ENCODE measurements at places on chromosomes 2 and 18.
A peak's percentile ranks its signal among the peaks of the same experiment; 100 is the strongest.

GRCh38 chr18:39487932-39488331 is 1922.3 kb upstream of the CELF4 start:
- no peak for DNase-seq

DNA sequence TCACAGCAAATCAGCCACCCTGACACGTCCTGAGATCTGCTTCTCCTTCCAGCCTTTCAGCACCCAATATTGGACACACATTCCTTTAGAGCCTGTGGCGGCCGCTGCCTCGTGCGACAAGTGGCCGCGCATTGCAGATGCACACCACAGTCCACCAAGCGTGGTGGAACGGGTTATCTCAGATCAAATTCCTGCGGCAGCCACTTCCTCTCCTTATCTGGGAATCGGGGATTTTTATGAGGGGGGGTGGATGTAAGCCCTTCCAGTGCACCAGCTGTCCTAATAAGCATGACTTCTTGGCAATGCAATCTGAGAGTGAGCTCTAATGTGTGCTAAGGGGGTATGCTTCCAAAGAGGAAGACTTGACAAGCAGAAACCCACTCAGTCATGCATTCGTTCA is 18.3 kb upstream of the BMP10 start:
- no peak for DNase-seq

GRCh38 chr2:223835701-223836532 is 1.5 kb downstream of the AP1S3 start:
- peak; percentile 66 for DNase-seq

GRCh38 chr2:101362316-101362715 is 25.0 kb downstream of the CREG2 start:
- no peak for DNase-seq

DNA sequence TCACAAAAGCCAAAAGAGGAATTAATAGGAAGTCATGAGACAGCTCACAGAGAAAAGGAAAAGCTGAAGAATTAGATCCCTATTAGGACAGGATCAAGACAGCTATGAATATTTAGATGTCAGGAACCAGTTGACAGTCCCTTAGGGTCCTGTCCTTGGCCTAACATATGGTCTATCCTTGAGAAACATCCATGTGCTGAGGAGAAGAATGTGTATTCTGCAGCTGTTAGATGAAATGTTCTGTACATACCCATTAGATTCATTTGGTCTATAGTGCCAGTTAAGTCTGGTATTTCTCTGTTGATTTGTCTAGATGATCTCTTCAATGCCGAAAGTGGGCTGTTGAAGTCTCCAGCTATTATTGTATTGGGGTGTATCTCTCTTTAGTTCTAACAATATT is 37.6 kb upstream of the SLC40A1 start:
- DNase-seq: no peak

- no peak for DNase-seq
Measured at GRCh38 chr18:67426486-67426885, 90.0 kb downstream of the DSEL start.

DNA sequence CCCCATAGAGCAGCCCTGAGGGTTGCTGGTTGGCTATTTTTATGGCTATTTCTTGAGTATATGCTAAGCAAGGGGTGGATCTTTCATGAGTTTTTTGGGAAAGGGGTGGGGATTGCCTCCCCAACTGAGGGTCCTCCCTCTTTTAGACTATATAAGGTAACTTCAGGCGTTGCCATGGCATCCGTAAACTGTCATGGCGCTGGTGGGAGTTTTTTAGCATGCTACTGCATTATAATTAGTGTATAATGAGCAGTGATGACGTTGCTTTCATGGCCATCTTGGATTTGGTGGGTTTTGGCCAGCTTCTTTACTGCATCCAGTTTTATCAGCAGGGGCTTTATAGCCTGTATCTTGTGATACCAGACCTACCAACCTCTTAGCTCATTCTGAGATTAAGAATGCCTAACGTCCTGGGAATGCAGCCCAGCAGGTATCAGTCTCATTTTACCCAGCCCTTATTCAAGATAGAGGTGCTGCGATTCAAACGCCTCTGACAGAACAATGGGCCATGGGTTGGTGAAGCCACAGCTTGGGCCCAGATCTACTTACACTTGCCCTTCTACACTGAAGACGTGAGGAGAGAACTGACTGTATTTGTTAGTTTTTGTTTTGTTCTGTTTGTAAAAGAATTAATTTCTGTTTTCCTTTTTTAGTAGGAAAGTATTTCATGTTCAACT is 53.8 kb upstream of the TMEM163 start:
- DNase-seq: no peak

DNA sequence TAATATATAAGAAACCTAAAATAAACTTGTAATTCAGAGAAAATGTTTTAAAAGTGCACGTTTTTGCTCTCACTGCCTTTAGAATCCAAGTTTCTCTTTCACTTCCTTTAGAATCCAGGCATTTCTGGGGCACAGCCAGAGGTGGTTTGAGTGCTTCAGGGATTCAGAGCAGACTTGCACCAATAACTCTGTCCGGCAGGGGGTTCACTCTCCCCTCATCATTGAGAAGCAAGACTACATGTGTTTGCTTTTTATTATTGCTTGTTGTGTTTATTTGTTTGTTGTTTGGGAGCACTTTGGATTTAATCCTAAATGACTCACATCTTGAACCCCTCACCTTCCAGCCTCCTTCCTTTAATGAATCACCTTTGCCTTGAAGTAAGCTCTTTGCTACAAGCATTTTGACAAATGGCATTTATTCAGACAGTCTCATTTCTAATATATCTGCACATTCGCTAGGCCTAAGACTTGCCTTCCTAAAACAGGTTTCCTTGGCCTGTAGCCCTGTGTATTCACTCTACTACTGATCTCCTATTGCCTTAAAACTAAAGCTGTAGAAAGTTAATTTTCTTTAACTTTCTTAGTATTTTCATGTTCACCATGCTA is 233.5 kb upstream of the ATP5MC3 start:
- peak; percentile 64 for DNase-seq

DNA sequence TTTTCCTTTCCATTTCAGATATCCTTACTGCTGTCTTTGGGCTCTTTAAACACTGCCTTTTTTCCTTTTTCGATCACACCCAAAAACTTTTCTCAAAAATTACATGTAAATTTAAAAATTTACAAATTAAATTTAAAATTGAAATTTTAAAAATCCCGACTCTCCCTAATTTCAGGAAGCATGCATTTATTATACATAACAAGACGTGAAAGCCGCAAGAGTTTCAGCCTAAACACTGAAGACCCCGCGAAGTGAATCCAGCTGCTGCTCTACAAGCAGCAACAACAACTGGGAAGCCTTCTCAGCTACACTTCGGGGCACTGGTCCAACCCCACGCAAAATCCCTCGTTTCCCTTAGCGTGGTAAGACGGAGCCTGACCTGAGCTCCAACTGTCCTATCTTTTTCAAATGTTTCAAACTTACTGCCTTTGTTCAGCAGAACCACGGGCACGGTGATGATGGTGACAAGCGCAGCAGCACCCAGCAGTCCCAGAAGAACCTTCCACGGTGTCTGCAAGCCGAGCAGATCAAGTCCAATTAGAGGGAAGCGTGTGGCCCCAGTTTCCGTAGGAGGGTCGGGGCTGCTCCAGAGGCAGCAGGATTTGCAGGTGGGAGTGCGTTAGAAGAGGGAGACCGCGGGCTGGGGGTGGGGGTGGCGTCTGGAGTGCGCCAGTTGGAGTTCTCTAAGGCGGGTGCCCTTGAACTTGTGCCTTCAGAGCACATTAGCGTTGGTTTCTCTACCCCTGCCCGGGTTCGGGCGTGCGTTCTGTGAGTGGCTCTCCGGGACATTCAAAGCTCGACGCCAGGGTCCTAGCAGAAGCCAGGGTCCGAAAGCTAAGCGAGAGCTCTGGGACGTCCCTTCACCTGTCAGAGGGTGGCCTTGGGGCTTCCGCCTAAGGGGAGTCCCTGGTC is 783 bp downstream of the DPP4 start:
- DNase-seq: peak; percentile 39

GRCh38 chr2:30948130-30948529 is 140.9 kb upstream of the CAPN13 start:
- peak; percentile 70 for DNase-seq

DNA sequence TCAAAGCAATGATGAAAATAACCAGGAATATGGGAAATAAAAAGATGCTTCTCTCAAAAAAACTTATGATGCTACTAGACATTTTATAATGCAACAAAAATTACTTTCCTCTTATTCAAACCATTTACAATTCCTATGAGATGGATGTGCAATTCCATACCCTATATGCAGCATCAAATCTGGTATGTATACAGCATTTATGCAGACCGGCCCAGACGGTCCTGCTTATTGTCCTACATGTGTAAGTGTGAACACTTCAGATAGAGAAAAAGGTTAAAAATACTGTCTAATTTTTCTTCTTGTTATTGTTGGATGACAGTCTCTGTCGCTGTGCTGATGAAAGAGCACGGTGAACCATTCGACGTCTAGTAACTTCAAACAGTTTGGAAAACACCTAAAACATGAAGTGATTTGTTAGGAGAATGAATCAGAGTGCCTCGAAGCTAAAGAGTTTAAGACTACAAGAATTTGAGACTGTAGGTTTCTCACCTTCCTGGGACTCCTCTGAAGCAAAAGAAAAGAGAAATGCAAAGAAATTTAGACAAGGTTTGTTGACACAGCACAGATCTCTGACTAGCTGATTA is 80.8 kb downstream of the ATL2 start:
- DNase-seq: no peak

DNA sequence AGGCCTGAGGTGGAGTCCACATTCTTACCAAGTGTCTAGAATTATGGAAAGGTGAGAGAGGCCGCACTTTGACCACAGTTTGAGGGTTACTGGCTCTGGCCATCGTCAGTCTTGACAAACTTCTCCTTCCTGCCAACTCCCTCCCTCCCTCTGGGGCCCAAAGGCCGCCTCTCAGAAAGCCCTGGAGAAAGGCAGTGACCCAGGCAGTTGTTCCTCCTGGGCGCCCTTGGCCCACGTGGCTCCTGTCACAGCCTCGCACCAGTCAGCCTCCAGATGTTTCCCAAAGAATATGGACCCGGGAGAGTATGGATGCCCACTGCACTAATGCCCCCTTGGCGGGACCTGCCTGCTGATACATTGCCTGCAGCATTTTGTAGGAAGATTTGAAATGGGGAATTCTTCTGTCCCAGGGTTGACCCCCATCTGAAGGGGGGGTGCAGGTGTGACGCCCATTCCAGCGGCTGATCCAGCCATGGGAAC is 61.7 kb downstream of the ASB1 start:
- DNase-seq: no peak

DNA sequence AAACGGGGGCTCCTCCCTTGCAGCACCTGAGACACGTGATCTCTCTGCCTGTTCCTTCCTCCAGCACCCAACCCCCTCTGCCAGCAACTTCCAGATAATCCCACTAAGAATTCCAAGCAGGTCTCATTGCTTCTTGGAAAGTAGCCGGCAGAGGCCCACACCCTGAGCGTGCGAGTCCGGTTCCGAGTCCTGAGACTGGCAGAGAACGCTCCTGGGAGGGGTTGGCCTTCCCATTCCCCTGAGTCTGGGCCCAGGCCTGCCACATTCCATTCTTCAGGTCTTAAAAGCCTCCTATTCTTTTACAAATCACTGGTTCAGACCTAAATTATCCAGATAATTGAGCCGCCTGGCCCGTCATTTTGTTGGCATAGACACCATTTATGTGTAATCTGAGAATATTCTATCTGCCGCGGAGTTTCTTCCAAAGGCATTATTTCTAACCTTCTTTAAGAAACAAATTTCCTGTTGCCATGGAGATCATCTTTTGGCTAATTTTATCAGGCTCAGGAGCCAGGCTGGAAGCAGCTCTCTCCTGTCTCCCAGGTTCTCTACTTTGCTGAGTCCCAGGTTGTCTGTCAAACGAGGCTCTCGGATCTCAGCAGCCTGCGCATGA is 165.4 kb downstream of the MYCN start:
- DNase-seq: no peak

Data from kidney tubule cell (primary cell).